ENCODE measurements at places on chromosomes 7 and 10. TPM values are rescaled to one million over a fixed set of nuclear protein-coding genes. Genes with fewer than 3 reads are reported as not detected.

CCL26 gene
- 19.5 TPM for total RNA-seq

LOXL4 gene
- total RNA-seq: 0.21 TPM

DNA sequence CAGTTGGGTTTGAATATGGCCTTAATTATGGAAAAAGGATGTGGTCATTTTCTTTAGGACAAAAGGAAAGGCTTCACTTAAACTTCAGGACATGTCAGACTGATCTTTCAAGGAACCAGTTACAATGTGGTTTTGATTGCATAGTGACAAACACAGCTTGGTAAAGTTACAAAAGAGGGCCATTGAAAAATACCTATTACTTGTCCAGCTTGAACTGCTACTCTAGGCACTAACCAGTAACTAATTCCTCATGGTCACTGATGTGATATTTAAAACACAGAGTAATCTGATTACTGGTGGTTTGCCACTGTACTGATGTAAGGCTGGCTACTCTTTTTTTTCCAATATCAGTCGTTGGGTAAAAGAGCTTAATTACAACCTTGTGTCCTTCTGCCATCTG, 22.6 kb downstream of the TES start:
- H3K36me3 ChIP-seq: no peaks in the 10 kb centered on the region
- H3K27me3 ChIP-seq: no peaks in the 10 kb centered on the region
- H3K4me1 ChIP-seq: peaks cover 28% of the 10 kb centered on the region
- no peak overlapping the region for H3K27ac ChIP-seq
- no peak for DNase-seq

DNA sequence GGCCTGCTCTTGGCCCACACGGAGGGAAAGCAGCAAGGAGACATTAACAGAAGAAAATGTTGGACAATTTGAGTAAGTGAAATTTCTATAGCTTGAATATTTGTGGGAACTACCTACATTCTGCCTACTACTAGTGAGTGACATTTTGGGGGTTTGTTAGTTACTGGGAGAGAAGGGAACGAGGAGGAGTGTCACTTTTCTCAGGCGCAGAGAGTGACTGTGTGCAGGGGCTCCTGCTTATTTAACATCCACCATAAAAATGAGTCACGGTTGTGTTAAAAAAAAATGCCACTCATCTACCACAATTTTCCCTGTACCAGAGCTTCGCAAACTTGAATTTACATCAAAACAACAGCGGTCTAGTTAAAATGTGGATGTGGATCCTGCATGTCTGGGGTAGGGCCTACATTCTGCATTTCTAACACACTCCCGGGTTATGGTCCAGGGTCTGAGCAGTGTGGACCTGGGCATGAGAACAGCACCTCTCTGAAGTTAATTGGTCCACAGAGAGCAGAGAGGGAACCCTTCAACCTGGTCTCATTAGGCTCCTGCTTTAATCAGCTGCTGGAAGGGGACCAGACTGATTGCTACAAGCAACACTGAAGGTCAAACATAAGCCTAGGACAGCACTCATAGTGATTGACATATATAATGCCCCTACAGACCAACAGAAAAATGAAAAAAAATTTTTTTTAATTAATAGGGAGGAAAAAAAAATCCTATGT, 41.4 kb downstream of the ICA1 start:
- no peak overlapping the region for H3K27ac ChIP-seq
- H3K4me3 ChIP-seq: no peak overlapping the region
- H3K4me1 ChIP-seq: peaks cover 56% of the 10 kb centered on the region
- no peaks in the 10 kb centered on the region for H3K27me3 ChIP-seq

- H3K27ac ChIP-seq: no peak overlapping the region
- DNase-seq: no peak
- no peaks in the 10 kb centered on the region for H3K4me1 ChIP-seq
- H3K36me3 ChIP-seq: peaks cover 92% of the 10 kb centered on the region
- peaks cover 34% of the 10 kb centered on the region for H3K27me3 ChIP-seq
- no peak overlapping the region for H3K4me3 ChIP-seq
Observed at GRCh38 chr7:154591544-154591943, 411.4 kb downstream of the PAXIP1 start.
